ENCODE measurements at places on chromosomes 2 and 18.

DNA sequence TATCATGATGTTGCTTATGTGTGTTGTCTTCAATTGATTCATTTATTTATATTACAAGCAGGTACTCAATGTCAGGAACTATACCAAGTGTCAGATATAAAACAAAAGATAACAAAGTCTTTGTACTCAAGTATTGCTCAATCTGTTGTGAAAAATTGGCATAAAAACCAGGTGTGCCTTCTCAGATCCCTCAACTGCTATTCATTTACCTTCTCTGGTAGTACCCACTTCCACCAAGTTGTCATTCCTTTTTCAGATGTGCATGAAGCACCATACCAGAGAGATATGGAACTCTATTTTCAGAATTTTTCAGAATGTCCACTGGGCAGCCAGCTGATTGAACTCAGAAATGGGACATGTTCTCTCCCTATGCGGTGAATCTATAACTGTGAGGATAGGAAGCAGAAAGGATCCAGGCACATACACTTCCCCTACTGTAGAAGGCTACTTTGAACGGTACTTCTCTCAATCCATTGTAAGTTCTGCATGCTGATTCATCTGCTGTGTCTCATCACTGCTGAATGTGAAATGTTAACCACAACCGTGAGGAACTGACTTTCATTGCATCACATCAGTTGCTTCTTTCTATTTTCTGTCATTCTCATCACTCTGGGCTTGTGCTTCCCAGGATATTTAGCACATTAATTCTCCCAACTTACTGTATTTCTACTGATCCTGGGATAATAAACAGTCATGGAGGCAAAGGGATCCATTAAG, 1621.3 kb downstream of the SUCLG1 start:
- H3K27me3 ChIP-seq: no peaks in the 10 kb centered on the region
- no peaks in the 10 kb centered on the region for H3K4me1 ChIP-seq

DNA sequence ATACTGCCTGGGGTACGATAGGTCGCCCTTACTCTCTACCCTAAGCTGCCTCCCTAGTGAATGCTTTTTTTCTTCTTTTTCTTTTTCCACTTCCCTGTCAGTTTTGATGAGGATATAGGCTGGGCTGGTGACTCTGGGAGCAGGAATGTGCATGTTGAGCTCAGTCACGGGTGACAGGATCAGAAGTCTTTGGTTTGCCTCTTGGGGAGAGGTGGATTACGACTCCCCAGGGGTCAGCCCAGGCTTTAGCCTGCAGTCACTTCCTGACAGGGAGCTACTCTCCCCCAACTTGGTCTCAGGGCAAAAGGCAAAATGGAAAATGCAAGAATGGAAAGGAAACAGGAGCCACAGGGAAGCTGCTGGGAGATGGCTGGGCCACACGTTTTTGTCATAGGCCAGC, 57.3 kb downstream of the THNSL2 start:
- H3K4me3 ChIP-seq: no peak overlapping the region
- peak overlapping the region; percentile 39 for H3K27ac ChIP-seq
- DNase-seq: no peak
- H3K36me3 ChIP-seq: no peaks in the 10 kb centered on the region

DNA sequence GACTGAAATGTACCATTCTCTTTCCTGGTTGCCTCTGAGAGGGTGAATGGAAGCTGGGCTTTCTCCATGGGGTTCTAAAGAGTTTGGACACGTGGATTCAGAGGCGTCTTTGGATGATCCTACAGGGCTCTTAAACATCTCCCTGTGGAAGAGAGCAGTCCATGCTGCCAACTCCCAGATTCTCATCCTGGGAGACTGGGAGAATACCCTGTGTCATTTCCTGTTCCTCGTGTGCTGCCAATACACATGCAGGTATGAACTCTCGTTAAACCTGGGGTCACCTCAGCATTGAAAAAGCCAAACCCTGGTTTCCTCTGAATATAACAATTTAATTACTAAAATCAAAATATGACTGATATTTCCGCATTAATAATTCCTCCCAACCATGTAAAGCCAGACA, 73.3 kb upstream of the NT5C1B start:
- H3K4me3 ChIP-seq: no peak overlapping the region
- H3K4me1 ChIP-seq: peaks cover 16% of the 10 kb centered on the region
- no peak for DNase-seq
- no peaks in the 10 kb centered on the region for H3K36me3 ChIP-seq
- H3K27me3 ChIP-seq: no peaks in the 10 kb centered on the region

DNA sequence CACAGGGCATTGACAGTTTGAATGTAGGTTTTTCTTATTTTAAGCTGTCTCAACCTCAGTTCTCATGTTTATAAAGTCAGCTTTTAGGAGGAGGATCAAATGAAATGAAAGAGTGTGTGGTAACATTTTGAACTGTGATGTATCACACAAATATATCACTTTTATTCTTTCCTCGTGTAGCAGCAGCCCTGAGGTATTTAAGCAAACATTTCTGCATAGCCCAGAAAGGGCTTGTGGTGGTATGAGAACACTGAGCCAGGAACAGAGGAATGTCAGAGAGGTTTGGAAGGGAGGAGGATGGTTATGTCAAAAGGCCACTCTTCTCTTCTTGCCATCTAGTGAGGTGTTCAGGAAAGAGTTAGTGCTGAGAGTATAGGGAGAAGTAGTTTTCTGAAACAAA, 150.2 kb downstream of the PARD3B start:
- H3K27me3 ChIP-seq: no peaks in the 10 kb centered on the region
- no peak overlapping the region for H3K27ac ChIP-seq
- peaks cover 14% of the 10 kb centered on the region for H3K4me1 ChIP-seq

GRCh38 chr2:172792711-172793110, 57.1 kb downstream of the RAPGEF4 start:
- H3K36me3 ChIP-seq: no peaks in the 10 kb centered on the region
- no peak overlapping the region for H3K27ac ChIP-seq
- H3K4me1 ChIP-seq: peaks cover 5% of the 10 kb centered on the region
- no peak for DNase-seq

- peaks cover 16% of the 10 kb centered on the region for H3K4me1 ChIP-seq
- H3K4me3 ChIP-seq: no peak overlapping the region
- no peaks in the 10 kb centered on the region for H3K36me3 ChIP-seq
- H3K27ac ChIP-seq: no peak overlapping the region
- DNase-seq: no peak
- H3K27me3 ChIP-seq: peaks cover 9% of the 10 kb centered on the region
Observed at GRCh38 chr2:18910843-18911242, 321.5 kb upstream of the NT5C1B start.

DNA sequence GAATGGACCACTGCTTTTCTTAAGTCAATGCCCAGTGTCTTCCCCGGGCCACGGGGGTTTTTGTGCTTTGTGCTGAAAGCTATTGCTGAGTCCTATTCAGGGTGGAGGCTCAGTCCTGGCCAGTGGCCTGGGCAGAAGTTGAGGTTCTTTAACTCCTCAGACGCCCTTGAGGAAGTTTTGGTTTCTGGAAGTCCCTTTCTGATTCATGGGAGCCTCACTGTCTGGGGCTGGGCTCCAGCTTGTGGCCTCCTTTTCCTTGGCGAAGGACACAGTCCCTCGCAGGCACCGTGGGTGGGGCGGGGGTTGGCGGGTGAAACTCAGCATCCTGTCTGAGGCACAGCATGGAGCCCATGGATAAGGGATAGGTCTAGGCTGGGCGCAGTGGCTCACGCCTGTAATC, 465.2 kb upstream of the HS6ST1 start:
- peaks cover 6% of the 10 kb centered on the region for H3K27me3 ChIP-seq
- no peak overlapping the region for H3K4me3 ChIP-seq
- no peak for DNase-seq
- H3K27ac ChIP-seq: no peak overlapping the region
- peaks cover 7% of the 10 kb centered on the region for H3K4me1 ChIP-seq
- H3K36me3 ChIP-seq: no peaks in the 10 kb centered on the region

- DNase-seq: no peak
- H3K4me3 ChIP-seq: no peak overlapping the region
- H3K4me1 ChIP-seq: peaks cover 9% of the 10 kb centered on the region
- peaks cover 77% of the 10 kb centered on the region for H3K27me3 ChIP-seq
Observed at GRCh38 chr18:78980279-78980771, 707 bp downstream of the SALL3 start.

- no peak for DNase-seq
- no peak overlapping the region for H3K4me3 ChIP-seq
- no peaks in the 10 kb centered on the region for H3K27me3 ChIP-seq
- no peak overlapping the region for H3K27ac ChIP-seq
- H3K4me1 ChIP-seq: no peaks in the 10 kb centered on the region
Observed at GRCh38 chr2:74670263-74670662, 16.2 kb downstream of the SEMA4F start.

GRCh38 chr2:7915302-7916091, 766.4 kb upstream of the ID2 start:
- peaks cover 10% of the 10 kb centered on the region for H3K4me1 ChIP-seq
- no peak for DNase-seq
- no peaks in the 10 kb centered on the region for H3K36me3 ChIP-seq
- H3K4me3 ChIP-seq: peak overlapping the region; percentile 29
- peaks cover 21% of the 10 kb centered on the region for H3K27me3 ChIP-seq
- no peak overlapping the region for H3K27ac ChIP-seq

DNA sequence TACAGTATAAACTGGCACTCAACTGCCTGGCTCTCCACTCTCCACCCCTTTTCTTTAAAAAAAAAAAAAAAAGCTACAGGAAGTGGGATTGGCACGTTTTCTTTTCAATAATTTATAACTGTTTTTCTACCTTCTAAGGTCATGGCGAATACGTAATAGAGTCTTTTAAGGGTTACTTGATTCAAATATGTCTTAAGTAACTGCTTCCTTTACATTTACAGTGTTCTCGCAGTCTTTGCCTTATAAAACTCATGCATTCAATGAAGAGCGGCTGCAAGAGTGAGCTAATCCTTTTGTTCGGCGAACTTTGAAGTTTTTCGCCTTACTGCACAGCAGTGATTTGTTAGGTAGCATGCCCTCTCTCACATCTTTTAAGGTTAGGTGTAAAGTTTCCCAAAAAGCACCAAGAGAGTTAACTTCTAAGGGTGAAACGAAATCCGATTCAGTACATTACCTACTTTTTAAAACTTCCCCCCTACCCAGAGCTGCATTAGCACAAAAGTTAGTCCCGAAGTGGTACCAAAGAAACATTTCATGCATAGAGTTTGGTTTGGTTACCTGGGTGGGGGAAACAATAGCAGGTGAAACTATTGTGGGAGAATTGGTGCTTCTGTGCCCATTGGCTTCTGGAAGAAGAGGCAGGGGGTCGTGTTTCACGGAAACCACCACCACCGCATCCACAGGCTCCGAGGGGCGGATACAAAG, 2.0 kb downstream of the KCTD1 start:
- H3K4me3 ChIP-seq: peak overlapping the region; percentile 95
- peaks cover 54% of the 10 kb centered on the region for H3K4me1 ChIP-seq
- H3K27me3 ChIP-seq: peaks cover 10% of the 10 kb centered on the region

DNA sequence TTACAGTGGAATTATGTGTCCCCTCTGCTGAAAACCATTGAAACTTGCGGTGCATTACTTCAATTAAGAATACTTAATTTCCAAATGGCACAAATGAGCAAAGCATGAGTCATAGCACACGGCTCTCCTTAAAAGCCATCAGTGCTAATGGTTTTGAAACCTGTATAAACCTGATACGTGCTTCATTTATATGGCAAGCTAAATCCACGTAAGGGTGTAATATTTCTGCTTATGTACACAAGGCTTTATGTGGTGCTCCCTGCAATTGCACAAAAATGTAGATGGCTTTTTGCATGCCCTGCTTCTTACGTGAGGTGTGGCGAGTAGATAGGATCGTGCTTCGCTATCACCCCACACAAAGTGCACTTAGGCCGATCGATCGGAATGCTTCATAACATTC, 840.9 kb downstream of the GALR1 start:
- no peaks in the 10 kb centered on the region for H3K4me1 ChIP-seq
- no peaks in the 10 kb centered on the region for H3K27me3 ChIP-seq
- DNase-seq: no peak
- H3K27ac ChIP-seq: no peak overlapping the region
- no peak overlapping the region for H3K4me3 ChIP-seq

DNA sequence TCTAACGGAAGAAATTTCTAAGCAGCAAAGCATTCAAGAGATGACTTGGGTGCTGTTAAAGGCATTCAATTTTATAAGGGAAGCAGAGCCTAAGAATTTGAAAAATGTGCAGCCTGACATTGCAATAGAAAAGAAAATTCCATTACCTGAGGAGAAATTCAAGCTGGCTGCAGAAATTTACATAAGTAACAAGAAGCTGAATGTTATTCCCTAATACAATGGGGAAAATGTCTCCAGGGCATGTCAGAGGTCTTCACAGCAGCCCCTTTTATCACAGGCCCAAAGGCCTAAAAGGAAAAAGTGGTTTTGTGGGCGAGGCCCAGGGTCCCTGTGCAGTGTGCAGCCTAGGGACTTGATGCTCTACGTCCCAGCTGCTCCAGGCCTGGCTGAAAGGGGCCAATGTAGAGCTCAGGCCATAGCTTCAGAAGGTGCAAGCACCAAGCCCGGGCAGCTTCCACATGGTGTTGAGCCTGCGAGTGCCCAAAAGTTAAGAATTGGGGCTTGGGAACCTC, 306.7 kb downstream of the RDH14 start:
- no peak overlapping the region for H3K4me3 ChIP-seq
- H3K4me1 ChIP-seq: no peaks in the 10 kb centered on the region
- DNase-seq: no peak
- no peaks in the 10 kb centered on the region for H3K27me3 ChIP-seq
- H3K27ac ChIP-seq: no peak overlapping the region

- H3K4me1 ChIP-seq: no peaks in the 10 kb centered on the region
- no peak overlapping the region for H3K27ac ChIP-seq
- H3K27me3 ChIP-seq: peaks cover 20% of the 10 kb centered on the region
- H3K4me3 ChIP-seq: no peak overlapping the region
- DNase-seq: no peak
Observed at GRCh38 chr2:68992933-68993332, 18.5 kb downstream of the GKN1 start.

GRCh38 chr2:129934044-129934822, 45.2 kb upstream of the RAB6C start:
- peak overlapping the region; percentile 51 for H3K4me3 ChIP-seq
- DNase-seq: peak; percentile 64
- H3K36me3 ChIP-seq: no peaks in the 10 kb centered on the region
- peaks cover 5% of the 10 kb centered on the region for H3K4me1 ChIP-seq

DNA sequence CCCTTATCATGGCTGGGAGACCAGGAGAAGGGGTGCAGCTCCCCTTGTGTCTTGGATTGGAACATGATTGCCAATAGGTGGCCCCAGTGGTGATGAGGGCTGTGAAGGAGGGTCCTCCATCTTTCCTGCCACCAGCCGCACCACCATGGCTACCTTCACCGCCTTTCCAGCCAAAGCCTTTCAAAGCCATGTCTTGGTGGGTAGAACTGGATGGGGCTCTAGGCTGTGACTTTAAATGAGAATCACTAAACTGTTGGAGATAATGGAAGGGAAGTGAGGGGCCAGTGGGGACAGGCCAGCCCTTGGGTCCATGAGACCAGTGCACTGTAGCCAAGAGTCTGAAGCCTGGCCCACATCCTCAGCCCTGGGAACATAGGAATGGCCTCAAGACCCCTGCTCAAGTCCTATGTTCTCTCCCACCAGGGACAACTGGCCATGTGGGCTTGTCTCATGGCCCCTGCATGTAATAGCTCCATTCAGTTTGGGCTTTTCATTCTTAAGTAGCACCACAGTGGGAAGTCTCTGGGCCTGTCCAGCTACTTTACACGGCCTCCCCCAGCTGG, 345.7 kb downstream of the DYSF start:
- H3K27me3 ChIP-seq: peaks cover 5% of the 10 kb centered on the region
- H3K4me1 ChIP-seq: peaks cover 38% of the 10 kb centered on the region
- no peaks in the 10 kb centered on the region for H3K36me3 ChIP-seq
- no peak overlapping the region for H3K27ac ChIP-seq
- no peak for DNase-seq

All from type B pancreatic cell (in vitro differentiated cells).